Activated CD8-positive, alpha-beta memory T cell treated with anti-CD3 and anti-CD28 coated beads for 48 hours (primary cell): ENCODE measurements at places on chromosomes 7 and 10.

DNA sequence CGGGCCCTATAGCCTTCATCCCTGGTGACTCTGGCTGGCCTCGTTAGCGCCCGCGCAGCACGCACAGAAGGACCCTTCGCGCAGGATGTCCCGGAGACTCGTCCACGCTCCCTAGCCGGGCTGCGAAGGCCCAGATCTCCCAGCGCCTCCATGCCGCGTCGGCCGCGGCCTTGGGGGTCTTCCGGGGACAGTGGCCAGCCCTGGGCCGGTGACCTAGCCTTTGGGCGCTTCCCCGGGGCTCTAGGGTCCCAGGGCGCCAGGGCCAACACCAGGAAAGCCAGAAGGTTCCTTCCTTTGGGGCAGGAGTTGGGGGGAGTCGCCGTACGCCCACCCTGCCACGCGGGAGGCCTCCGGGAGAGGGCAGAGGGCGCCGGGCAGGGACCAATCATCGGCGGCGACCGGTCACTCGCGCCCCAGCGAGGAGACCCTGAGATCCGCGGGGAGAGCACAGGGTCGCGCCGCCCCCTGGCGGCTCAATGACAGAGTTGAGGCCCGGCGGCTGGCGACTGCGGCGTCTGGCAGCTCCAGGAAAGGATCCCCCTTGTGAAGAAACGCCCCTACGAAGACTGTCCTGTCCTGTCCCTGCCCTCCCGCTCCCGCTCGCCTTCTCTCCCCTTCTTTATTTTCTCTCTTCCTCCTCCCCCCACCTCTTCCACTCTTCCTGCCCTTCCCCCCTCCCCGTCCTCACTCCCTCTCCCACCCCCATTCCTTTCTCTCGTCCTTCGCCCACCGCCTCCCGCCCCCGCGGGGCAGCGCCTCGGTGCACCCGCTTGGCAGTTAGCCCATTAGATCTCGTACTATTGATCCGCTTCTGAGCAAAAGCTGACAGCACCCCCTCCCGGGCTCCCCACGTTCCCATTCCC, 62.3 kb upstream of the LBX1 start:
- DNase-seq, result peak; percentile 50

GRCh38 chr10:24885551-24886289, 66.7 kb downstream of the PRTFDC1 start:
- no peak for DNase-seq

DNA sequence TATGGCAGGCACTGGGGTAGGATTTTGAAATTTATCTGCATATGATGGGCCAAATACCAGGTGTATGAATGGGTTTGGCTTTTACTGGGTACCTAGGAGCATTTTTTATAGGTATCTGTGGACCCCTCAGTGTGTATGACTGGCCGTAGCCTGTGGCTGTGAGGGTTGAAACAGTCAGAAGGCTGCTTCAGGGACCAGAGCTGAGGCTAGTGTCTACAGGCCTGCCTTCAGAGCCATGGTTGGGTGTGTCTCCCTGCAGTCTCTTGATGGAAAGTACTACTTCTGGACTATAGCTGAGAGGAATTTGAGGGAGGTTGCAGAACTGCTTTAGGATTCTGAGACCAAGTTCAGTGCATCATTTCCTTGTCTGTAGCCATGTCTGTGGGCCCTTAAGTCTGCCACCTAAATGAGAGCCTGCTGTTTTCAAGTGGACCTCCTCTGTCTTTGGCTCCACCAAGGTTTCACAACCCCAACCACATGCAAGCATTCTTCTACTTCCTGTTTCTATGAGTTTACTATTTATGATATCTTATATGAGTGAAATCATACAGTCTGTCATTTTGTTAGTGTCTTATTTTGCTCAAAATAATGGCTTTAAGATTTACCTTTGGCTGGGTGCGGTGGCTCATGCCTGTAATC, 19.9 kb upstream of the ZNF138 start:
- DNase-seq, result no peak

GRCh38 chr7:99557940-99558305, 519 bp upstream of the ZNF655 start:
- DNase-seq, result no peak

- no peak for DNase-seq
Measured at GRCh38 chr7:151243408-151244195, 4.9 kb downstream of the SMARCD3 start.

DNA sequence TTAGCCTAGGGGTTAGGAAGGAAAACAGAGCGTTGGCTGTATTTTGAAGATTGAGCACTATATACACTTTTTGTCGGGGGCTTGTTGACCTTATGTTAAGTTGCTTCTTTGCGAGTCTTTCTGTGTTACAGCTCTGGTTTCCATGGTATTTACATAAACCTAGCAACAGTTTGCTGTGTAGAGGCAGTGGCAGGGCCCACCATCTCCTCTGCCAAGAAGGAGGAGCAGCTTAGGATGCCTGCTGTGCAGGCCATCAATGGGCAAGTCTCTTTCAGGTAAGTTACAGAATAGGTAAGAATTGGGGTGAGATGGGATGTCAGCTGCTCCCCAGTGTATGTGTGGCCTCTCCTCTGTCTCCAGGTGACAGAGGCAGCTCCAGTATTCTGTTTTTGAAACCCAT, 485.5 kb downstream of the LRMDA start:
- no peak for DNase-seq

- DNase-seq, result no peak
Measured at GRCh38 chr7:77940647-77941046, 142.1 kb downstream of the PHTF2 start.

DNA sequence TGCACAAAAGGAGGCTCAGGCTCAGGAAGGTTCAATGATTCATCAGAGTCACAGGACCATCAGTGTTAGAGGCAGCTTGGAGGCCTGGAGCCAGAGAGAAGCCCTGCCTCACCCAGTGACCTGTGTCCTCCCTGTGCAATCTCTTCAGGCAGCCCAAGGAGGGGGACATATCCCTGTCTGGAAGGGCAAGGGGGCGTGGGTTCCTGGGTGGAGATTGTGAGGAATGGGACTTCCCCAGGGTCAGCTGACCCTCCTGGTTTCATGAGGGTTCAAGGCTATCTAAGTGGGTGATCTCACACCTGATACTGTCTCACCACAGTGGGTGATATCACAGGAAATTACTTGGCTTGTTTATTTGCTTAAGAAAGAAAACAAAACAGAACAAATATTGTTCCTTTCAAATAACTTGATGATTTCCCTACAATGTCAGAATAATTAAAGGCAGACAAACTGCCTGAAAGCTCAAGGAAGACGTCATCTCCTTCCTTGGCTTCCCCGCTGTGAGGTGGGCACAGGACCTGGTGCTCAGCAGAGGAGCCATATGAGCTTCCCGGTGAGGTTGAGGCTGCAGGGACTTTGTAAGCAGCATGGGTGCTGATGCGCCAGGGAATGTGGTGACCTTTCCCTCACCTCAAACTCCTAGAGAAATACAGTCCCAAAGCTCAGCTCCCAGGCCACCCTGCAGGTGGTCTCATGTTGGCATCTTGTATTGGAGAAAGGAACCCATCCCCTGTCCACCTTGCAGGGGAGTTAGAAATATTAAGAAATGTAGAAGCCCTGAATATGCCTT, 763.2 kb downstream of the GRID1 start:
- no peak for DNase-seq

- DNase-seq, result no peak
Measured at GRCh38 chr7:79529214-79529880, 75.9 kb upstream of the MAGI2 start.

- no peak for DNase-seq
Measured at GRCh38 chr7:10684606-10685005, 289.1 kb upstream of the PHF14 start.

GRCh38 chr7:135842446-135843179, 94.0 kb upstream of the FAM180A start:
- DNase-seq, result no peak
